Stimulated activated CD8-positive, alpha-beta memory T cell treated with anti-CD3 and anti-CD28 coated beads, Interleukin-2, amount 100 ng/mL, for 1 hour (primary cell): ENCODE measurements at places on chromosomes 7 and 10.

DNA sequence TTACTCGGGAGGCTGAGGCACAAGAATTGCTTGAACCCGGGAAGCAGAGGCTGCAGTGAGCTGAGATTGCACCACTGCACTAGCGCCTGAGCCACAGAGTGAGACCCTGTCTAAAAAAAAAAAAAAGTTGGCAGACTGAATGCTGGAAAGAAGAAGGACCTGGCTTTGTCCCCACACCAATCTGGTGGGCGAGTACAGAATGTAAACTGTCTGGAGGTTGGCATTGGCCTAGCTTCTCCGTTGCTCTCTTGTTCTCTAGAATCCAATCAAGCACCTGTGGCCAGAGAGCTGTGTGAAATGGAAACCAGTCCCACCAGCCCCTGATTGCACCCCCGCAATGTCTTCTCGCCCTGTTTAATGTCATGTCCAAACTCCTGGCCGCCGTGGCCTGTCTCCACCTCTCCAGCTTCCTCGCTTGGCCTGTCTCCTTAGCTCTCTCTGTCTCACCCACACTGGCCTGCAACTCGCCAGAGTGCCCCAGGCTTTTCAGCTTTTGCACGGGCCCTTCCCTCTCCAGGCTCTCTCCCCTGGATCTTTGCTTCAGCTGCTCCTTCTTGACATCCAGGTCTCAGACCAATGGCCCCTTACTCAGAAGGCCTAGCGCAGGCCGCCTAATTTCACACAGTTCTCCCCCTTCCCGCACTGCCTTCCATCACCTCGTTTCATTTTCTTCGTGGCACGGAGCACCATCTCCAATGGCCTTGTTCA, 670 bp upstream of the AGK start:
- no peak for DNase-seq

GRCh38 chr7:11702938-11703337, 129.1 kb downstream of the THSD7A start:
- DNase-seq, result no peak

- no peak for DNase-seq
Observed at GRCh38 chr7:94933256-94933990, 26.0 kb downstream of the PPP1R9A start.

GRCh38 chr7:75531359-75531821, 39.3 kb downstream of the SPDYE5 start:
- DNase-seq, result no peak

DNA sequence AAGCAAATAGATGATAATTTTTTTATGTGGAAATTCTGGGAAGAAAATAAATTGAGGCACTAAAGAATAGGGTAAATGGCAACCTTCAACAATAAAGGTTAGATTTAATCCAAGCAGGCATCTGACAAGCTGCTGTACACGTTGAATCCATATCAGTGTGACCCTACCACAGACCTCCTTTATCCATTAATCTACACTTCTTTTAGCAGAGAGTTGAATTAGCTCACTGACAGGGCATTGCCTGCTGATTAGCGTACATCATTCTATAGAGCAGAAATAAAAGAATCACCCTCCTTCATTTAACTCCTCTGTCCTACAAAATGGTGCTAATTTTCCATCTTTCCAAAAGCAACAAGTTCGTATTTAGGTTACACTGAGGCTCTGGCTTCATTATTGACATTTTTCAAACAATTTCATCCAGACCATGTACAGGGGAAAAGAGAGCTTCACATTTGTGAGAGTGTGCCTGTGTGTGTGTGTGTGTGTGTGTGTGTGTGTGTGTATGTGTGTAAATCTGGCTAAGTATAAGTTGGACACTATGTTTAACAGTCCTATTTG, 356.0 kb downstream of the TFEC start:
- no peak for DNase-seq
